ENCODE measurements at places on chromosomes 7 and 10.
A peak's percentile ranks its signal among the peaks of the same experiment; 100 is the strongest.

DNA sequence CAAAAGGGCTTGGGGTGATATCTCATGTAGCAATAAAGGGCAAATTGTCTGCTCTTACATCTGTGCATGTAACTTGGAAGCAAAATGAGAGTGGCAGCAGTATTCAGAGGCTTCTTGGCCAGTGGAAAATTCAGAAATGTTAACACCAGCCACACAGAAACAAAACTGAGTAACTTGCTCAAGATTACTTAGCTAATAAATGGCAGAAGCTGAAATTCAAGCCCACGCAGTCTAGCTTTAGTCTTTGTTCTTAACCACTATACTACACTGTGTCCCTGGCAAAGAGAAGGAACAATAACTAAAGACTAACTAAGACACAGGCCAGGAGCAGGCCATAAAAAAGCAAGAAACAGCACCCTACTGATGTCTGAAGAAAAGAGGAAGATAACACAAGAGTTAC, 185.9 kb upstream of the ASAH2 start:
- no peak for DNase-seq

DNA sequence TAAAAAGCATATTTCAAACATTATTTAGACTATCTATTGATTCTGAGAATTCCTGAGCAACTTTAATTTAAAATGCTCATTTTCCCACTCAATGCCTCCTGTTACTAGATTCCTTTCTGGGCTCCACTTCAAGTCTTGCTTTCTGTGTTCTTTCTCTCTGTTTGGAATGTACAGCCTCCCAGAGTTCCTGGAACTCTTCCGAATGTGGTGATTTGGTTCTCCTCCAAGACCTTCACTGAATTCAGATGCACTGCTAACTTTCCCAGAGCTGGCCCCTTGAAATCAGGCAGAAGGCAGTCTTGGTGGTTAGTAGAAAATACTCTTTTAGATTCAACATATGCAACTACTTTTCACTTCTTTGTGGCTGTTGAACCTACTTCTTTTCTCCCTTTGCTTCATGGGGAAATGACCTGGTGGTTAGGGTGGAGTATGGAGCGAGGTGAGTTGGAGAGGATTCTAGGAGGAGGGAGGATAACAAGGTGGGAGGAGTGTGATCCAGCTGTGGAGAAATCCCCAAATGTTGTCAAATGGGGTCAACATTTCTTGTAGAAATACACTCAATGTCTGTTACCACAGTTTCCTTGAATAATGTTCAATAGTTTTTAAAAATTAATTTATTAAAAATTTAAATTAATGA, 27.9 kb upstream of the CCDC7 start:
- no peak for DNase-seq

- DNase-seq, result no peak
Observed at GRCh38 chr10:70784016-70784415, 1.2 kb downstream of the TBATA start.

- peak; percentile 35 for DNase-seq
Observed at GRCh38 chr10:30437031-30437841, 3.3 kb downstream of the MAP3K8 start.

- DNase-seq, result no peak
Observed at GRCh38 chr10:35223016-35223415, 96.4 kb downstream of the CREM start.

Data from stimulated activated CD4-positive, alpha-beta T cell treated with anti-CD3 and anti-CD28 coated beads, Interleukin-4, amount 100 ng/mL, for 48 hours (primary cell).